ENCODE measurements at places on chromosomes 4 and X.
A peak's percentile ranks its signal among the peaks of the same experiment; 100 is the strongest.

GRCh38 chrX:41096339-41096955 is 11.2 kb downstream of the USP9X start:
- DNase-seq, result no peak

DNA sequence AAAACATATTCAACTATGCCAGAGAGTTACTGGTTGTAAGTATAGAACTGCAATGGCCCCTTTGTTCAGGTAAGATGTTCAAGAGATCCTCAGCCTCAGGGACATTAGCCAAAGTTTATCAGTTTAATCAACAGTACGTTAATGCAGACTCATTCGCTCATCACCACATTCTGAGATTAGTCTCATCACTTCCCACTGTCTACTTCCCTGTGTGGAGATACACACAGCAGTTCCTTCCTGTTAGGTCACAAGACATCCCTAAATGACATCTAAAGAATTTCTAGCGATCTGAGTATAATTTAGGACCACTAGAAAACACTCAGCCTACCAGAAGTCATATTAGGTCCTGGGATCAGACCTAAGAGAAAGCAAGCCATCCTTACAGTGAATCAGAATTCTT is 10.4 kb downstream of the SLC10A7 start:
- no peak for DNase-seq

GRCh38 chr4:69060651-69061308 is 35.5 kb upstream of the UGT2B7 start:
- DNase-seq, result no peak

DNA sequence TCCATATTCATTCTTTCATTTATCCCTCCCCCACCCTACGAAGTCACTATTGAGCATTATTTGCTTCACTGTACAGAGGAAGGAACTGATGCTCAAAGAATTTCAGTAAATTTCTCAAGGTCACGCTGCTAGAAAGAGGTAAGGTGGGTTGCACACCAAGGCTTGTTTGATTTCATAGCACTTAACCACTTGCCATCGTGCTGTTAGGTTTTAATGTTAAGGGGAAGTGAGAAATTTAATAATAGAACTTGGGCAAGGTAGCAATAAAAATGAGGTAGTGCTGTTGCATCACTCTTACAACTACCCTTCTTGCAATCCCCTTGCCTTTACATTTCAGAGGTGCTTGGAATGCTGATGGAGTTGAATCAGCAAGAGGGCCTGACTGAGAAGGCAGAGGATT is 343.1 kb downstream of the MID1IP1 start:
- DNase-seq, result no peak

- DNase-seq, result no peak
Measured at GRCh38 chr4:118326585-118326984, 26.2 kb downstream of the PRSS12 start.

- DNase-seq, result peak; percentile 32
Measured at GRCh38 chr4:21512353-21512752, 436.2 kb downstream of the KCNIP4 start.

GRCh38 chr4:54548098-54548620 is 109.6 kb upstream of the KIT start:
- no peak for DNase-seq

GRCh38 chr4:39635023-39635422 is 3.6 kb downstream of the SMIM14 start:
- DNase-seq, result no peak

- no peak for DNase-seq
Measured at GRCh38 chrX:153897899-153898298, 6.6 kb upstream of the AVPR2 start.

All from fibroblast of the conjunctiva (primary cell).